ENCODE measurements at places on chromosomes 12 and 14.
A peak's percentile ranks its signal among the peaks of the same experiment; 100 is the strongest.

GRCh38 chr12:4908684-4909409, 858 bp upstream of the KCNA1 start:
- DNase-seq = no peak

DNA sequence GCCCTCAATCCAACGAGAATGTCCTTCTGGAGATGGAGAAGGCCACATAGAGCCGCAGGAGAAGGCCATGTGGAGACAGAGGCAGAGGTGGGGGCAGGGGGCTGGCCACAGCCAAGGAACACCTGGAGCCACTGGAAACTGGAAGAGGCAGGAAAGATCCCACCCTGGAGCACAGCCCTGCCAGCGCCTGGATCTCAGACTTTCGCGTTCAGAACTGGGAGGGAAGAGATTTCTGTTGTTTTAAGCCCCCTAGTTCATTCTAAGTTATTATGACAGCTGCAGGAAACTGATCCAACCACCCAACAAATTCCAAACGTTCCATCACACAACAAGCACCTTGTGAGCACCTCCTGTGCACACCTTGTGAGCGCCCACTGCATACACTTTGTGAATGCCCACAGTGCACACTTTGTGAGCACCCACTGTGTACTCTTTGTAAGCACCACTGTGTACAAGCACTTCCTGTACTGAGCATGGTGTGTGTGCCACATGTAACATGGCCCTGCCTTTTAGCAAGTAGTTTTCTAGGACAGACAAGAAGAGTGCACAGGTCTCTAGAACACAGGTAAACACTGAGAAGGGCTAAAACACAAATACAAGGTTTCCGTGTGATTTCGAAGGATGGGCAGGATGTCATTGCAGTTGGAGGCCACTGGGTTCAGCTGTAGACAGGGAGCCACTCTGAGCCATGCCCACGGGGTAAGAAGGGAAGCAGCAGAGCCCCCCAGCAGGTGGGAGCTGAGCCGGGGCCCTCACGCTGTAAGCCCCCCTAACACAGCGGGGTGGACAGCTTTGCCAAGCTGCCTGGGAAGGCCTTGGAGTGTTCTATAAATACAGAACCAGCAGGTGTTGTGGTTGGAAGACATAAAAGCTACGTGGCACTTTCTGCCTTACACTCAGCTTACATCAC, 15.4 kb downstream of the RIMBP2 start:
- no peak for DNase-seq

DNA sequence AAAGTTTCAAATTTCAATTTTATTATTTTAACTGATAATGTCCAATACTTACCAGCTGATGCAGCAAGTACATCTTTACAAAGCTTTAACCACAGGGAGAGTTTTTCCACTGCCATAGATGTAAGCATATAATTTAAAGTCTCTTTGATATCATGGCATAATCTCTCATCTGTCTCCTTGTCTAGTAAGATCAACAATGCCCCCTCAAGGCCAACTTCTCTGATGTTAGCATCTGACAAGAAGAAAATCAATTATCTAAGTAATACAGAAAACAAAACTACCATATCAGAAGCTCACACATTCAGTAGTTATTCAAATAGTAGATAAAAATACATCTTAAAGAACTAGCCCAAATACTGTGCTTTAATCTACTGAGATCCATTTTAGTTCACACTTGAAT, 94.2 kb downstream of the HEATR5A start:
- no peak for DNase-seq

GRCh38 chr14:105069871-105070759, 4.9 kb upstream of the GPR132 start:
- no peak for DNase-seq

DNA sequence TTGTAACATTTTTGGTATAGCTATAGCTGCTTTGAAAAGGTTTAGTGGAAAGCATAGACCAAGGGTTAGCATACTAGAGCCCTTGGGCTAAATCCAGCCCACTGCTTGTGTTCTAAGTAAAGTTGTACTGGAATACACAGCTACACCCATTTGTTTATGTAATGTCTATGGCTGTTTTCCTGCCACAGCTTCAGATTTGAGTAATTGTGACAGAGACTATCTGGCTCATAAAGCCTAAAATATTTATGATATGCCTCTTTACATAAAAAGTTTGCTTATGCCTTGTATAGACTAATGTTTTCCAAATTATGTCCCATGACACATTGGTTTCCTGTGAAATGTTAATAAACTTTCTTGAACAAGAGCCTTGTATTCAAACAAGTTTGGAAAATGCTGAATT, 234.8 kb upstream of the ATP2B1 start:
- DNase-seq = no peak

- DNase-seq = peak; percentile 9
These were observed 8.8 kb upstream of the LRRK2 start for GRCh38 chr12:40215982-40216381.

- peak; percentile 32 for DNase-seq
These were observed 65.1 kb downstream of the PCNX1 start for GRCh38 chr14:70972107-70972976.

- no peak for DNase-seq
These were observed 22.5 kb upstream of the PTGDR start for GRCh38 chr14:52244997-52245396.

Data from BJ (cell line).